ENCODE measurements at places on chromosomes 6 and 20.

- no peak for DNase-seq
Observed at GRCh38 chr6:90454836-90455427, 131.9 kb downstream of the MAP3K7 start.

DNA sequence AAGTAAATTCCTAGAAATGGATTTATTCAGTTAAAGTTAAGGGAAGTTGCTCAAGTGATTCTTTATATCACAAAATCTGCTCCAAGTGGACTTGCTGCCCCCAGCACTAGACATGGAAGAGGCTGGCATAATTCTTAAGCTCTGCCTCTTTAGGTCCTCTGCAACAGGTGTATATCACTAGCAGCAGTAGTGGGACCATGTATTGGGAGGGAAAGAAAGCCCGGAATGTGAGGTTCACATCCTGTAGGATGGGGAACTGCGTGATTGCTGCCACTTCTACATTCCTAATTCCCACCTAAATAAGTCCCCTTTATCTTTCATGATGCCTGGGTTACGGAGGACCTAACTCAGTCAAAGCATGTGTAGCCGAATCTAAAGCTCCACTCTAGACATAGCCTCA is 13.2 kb downstream of the SPATS1 start:
- no peak for DNase-seq

DNA sequence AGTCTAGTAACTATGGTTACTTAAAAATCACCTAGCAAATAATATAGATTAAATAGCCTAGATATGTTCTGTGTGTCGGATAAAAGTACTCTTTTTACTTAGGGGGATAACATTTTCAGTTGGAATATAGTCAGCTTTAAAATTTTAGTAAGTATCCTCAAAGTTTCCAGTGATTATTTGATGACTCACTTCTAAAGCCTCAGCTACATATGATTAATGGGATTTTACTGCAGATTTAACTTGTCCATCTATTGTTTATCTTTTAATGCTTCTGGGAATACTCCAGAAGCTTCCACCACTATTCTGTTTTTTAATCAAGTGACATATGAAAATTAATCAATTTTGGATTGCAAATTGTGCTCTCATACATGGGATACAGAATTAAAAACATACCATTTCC is 8.7 kb upstream of the TENT5A start:
- no peak for DNase-seq

DNA sequence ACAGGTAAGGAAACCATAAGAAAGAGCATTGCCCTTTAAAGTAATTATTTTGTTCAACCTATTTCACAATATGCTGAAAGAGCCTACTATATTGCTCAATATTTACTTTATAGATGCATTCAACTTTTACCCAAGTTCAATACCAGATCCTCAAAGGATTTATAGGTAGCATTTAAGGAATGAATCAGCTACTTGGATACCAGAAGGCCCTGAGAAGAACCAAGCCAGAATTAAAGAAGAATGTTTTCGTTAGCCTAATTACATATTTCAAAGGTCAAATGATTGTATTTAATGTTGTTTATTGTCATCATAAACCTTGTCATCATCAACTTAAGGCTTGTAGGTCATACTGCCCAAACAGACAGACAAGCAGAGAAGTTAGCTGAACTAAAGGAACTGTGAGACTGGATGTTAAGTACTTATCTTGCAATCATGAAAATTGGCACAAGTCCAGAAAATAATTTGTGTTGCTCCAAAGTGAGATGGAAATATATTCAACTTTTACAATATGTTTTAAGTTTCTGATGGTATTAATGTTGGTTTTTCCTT is 636.7 kb downstream of the RFPL4B start:
- no peak for DNase-seq

GRCh38 chr20:21707267-21707666 is 1.8 kb downstream of the PAX1 start:
- no peak for DNase-seq

DNA sequence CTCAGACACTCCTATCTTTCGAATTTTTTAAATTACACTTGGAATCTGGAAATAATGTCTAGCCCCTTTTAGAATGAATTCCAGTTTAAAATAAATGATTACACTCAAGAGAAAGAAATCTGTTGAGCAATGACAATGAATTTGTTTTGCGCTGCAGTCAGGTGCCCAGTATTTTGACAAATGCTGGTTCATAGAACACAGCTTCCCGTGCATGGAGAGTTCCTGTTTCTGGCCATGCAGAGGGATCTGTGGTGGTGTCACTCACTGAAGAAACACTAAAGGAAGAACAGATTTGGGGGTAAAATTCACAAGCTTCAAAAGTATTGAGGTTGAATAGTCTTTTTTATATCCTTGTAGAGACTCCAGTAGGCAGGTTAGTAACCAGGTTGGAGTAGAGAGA is 113.4 kb upstream of the CEP85L start:
- DNase-seq, result no peak

DNA sequence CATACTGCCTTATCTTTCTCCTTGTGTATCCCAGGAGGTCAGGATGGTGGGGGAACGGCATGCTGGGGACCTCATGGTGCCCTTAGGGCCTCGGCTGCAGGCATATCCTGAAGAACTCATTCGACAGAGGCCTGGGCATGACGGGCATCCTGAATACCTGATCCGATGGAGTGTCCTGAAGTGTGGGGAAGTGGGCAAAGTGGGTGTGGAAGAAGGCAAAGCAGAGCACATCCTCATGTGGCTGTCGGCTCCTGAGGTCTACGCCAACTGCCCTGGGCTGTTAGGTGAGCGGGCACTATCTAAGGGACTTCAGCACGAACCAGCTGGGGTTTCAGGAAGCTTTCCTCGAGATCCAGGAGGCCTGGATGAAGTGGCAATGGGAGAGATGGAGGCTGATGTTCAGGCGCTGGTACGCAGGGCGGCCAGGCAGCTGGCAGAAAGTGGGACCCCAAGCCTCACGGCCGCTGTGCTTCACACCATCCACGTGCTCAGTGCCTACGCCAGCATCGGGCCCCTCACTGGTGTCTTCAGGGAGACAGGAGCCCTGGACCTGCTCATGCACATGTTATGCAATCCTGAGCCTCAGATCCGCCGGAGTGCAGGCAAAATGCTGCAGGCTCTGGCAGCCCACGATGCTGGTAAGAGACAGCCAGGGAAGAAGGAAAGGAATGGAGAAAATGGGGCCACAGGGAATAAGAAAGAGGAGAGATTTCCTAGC is 2.4 kb downstream of the CUL9 start:
- DNase-seq, result no peak

DNA sequence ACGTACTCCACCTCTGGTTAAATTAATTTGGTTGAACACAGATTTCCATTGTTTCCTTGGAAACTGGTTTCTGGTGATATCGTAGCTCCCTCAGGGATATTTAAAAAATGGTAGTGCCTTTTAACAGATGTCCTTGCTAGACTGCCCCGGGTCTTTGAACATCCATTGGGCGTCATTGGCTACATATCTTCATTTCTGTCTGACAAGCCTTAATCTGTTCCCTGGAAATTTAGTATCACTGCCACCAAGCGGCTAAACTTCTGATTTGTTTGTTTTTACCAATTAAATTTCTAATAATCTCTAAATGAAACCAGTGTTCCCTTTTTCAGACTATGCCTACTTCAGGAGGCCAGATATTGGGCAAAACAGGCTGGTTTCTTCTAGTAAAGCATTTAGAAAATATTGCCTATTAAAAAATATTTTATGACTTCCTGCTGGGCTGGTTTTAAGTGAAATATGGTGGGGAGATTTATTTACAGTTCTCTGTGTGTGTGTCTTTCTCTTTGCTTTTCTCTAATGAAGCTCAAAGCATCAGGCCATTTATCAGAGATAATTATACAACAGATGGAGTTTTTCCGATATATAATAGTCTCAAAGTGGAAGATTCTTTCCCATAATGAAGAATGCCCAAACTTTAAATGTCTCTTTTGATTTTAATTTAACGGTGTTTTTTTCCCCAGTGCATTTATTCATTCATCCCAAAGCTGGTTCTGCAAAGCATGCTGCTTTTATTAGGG is 249.5 kb downstream of the ZFAND3 start:
- DNase-seq, result no peak

GRCh38 chr6:105382496-105382895 is 20.4 kb downstream of the PREP start:
- no peak for DNase-seq
